ENCODE measurements at places on chromosomes 11 and 22.

DNA sequence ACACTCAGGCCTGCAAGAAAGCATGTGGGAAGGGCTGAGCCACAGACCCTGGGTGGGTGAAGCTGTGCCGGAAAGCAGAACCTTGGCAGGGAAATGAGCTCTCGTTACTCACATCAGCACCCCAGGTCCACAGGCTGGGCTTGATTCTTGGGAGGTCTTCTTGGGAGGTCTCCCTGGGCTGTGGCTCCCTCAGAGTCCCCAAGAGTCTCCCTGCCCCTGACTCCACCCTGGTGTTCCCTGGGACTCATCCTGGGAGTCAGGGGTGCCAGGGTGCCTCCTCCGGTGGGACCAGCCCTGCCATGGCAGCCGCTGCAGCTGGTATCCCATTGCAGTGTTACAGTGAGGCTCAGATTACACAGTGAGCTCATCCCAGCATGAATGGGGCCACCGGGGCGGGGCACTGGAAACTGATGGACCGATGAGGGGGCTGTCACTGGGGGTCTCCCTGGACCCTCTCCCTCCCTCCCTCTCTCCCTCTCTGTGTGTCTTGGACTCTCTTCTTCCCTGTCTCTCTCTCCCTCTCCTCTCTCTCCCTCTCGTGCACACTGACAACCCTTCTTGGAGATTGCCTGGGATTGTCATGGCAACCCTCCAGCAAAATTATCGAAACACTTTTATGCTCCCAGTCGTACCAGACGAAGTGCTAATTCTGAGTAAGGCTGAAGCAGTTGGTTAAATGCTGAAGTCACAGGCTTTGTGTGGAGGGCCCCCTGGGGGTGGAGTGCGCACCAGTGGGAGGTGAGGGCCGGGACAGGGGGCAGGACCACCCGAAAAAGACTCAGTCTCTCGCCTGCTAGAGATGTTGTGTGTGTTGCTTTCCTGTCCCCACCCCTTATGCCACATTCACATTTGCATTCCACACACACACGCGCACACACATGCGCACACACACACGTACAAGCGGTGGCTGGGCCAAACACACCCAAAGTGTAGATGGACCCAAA is 8.6 kb upstream of the C11orf96 start:
- DNase-seq, result no peak

DNA sequence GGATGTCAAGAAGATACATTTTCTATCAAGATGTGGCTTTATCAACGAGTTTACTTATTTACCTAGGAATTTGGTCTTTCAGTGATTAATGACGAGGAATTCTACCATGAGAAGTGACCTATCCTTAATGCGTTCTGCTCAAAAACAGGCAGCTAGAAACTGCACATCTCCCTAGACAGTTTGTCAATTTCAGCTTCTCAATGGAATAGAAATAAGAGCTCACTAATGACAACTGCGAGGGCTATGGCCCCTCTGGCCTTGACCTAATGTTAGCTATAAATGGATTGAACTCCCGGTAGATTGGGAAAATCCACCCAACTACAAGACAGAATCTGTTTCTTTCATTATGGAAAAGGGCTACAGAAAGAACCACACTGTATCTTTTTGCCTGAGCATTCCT is 223.4 kb downstream of the CADM1 start:
- no peak for DNase-seq

GRCh38 chr11:44333271-44334218 is 23.6 kb upstream of the ALX4 start:
- no peak for DNase-seq

DNA sequence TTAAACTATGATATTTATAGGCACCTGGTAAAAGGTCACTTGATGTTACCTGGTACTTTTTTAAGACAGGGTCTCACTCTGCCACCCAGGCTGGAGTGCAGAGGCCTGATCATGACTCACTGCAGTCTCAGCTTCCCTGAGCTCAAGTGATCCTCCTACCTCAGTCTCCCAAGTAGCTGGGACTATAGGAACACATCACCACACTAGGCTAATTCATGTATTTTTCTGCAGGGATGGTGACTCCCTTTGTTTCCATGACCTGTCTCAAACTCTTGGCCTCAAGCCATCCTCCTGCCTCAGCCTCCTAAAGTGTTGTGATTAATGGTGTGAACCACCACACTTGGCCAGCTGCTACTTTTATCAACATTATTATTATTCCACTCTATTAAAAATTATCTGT is 47.6 kb downstream of the OR4C45 start:
- DNase-seq, result no peak

- peak; percentile 88 for DNase-seq
Observed at GRCh38 chr11:76680518-76681425, 10.2 kb upstream of the LRRC32 start.

- no peak for DNase-seq
Observed at GRCh38 chr11:131279654-131280384, 90.6 kb upstream of the NTM start.

GRCh38 chr22:46296257-46297150 is at the start of gene GTSE1:
Gene GTSE1 (plus strand): TSS chr22:46296870. CDS start chr22:46297401, 531 bp downstream.
- peak; percentile 99 for DNase-seq

GRCh38 chr11:103315248-103315647 is 206.0 kb downstream of the DYNC2H1 start:
- DNase-seq, result no peak

DNA sequence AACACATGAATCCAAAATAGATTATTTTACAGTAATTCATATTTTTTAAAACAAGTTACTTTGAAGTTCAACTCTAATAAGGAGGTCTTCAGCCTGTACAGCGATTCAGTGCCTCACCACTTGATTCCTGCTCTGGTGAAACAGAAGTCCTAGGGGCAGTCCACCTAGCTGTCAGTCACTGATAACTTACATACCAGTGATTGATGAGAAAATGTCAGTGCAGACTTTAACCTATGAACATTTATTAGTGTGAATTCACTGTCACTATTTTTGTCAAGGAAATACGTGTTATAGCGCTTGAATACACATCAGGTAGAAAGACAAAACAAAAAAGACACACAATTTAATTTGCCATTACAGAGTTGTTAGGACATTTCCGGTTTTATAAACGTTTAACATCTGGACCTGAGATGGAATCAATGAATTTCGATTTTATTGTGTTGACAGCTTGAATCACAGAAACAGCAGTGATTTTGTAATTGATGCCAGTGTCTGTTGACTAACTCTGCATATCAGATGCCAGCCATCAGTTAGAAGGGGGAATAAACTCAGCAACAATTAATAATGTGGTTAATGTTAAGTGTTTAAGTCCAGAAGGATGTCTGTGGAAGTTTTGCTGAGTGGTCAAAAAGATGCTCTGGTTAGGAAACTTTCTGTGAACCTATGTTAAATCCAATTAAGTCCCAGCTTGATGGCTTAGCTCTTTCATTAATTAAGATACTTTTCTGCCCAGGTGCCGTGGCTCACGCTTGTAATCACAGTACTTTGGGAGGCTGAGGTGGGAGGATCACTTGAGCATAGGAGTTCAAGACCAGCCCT is 34.5 kb downstream of the ELF5 start:
- no peak for DNase-seq

DNA sequence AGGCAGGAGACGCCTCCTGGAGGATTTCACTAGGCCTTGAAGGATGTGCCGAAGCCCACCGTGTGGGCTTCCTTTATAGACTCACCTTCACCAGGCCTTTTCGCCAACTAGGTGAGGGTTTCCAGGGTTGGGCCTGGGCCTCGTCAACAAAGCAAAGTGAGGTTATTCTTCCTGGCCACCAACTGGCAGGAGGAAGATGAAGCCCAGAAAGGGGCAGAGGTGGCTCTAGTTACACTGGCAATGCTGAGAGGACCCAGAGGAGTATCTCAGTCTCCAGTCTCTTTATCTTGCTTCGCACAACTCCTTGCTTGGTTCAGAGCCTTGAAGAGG is 404 bp upstream of the RELT start:
- DNase-seq, result no peak

DNA sequence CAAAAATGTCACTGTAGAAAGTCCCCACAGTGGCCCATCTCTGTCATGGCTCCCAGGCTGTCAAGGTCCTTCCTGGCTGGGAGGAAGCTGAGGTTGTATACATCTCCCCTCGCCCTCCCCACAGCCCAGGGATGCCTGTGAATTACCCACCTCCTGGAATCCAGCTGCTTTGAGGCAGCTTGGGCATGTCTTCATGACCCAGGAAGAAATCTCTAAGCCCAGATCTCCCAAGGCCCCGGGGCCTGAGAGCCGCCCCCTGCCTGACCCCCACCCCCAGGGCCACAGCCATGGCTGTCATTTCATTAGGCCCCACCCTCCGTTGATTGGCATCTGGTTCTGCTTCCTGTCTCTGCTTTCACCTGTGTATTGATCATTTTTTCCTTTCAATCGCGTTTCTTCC is 207.5 kb downstream of the TBC1D22A start:
- DNase-seq, result peak; percentile 27

DNA sequence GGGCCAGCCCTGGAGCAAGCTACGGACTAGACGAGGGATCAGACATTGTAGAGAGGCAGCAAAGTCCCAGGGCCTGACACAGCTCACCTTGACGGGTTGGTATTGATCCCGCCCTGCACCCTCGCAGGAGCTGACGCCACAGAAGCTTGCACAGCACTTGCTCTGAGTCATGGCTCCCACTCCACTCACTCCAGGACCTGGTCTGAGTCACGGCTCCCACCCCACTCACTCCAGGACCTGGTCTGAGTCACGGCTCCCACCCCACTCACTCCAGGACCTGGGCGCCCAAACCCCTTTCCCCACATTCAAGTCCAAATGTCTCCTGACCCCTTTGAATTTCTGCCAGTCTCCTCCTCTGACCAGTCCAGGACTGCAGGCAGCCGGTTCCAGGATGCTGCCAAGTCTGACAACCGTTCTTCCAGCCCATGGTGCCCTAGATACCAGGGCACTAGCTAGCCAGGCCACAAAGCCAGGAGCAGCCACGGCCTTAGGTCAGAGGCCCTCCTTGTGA is 6.0 kb upstream of the PNPLA5 start:
- DNase-seq, result no peak

DNA sequence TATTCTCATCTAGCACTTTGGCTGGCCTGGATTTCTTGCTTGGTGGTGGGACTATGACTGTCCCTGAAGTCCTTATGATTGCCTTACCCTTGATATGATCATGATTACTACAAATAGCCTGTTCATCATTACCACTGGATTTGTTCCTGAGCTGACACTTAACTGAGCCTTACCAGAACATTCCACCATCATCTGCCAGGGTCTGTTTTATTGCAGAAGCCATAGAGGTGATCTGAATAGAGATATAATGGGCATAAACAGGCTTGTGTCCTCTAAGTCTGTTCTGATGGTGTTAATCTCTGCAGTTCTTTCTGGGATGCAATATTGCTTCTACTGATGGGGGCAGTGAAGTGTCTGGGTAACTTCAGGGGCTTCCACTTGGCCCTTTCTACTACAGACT is 12.4 kb upstream of the ALG8 start:
- no peak for DNase-seq

GRCh38 chr22:38843657-38844314 is at the start of gene NPTXR:
Gene NPTXR (minus strand): TSS chr22:38844028.
- peak; percentile 32 for DNase-seq

DNA sequence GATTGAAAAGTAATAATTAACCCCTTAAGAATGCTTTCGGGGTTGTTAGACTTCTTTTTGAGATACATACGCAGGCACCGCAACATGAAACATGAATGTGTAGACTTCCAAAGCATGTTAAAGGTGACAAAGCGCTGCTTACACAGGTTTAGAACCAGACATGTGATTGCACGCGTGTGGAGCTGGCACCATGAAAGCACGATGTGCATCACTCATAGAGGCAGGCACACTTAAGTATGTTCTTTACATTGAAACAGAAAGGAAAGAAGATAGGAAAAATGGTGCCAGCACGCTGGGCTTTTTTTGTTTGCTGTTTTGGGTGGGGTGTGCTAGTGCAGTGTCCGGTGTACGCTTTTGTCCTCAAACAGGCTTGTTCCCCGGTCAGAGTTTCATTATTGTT is 83.6 kb upstream of the PPARA start:
- no peak for DNase-seq

DNA sequence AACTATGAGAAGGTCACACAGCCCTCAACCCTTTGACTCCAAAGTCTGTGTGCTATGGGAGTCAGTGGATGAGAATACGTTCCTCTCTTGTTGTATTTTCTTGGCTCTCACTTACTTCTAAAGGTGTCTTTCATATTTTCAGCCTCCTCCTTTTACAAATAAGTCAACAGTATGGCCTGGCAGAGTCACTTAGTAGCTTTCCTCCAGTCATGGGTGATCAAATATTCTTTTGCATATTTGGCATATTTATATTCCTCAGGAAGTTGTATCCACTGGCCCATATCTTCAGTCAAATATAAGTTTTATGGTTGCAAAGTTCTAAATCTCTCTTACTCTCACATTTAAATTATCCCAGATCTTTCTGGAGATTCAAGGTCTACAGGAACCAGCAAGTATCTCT is 327.5 kb downstream of the ETS1 start:
- no peak for DNase-seq

DNA sequence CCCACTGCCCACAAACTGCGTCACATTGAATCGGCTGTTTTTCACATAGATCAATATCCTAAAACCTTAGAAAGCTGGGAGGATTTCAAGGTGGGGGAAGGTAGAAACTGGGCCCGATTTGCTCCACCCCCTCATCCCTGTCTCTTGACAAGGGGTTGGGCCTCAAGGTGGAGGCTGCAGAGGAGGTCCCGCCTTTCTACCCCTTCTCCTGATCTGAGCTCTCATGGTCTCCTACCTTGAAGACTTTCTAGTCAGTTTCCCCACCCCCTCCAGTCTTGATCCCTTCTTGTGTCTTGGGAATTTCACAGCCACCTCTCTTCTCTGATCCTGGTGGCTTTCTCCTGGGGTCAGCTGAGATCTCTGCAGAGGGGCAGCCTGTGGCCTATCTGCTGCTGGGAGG is 4.5 kb upstream of the STARD10 start:
- peak; percentile 50 for DNase-seq

- no peak for DNase-seq
Observed at GRCh38 chr11:61181489-61181888, 20.3 kb upstream of the VPS37C start.

- DNase-seq, result no peak
Observed at GRCh38 chr11:128900468-128900867, 9.3 kb downstream of the KCNJ5 start.

DNA sequence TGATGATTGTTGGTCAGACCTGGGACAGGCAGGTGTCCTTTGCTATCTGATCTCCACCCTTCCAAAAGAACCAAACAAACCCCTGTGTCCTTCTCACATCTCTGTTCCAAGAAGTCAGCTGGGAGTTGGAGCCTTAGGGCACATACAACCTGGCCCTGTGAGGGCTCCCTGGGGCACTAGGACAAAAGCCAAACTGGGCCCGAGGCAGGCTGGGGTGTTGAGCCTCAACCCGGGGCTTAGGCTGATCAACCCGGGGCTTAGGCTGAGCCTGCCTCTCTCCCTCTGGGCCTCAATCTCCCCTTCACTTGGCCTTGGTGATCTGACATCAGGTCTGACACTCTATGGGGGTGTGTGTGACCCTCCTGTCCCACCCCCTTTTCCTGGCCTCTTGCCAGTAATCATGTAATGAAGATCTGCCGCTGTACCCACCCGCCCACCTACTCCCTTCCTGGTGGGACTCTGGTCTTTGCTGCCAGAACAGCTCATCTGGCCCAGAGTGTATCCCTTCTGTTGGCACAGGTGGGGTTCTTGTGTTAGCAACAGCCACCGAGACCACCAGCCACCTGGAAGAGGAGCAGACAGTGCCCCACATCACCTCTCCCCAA is 22.8 kb upstream of the UVRAG start:
- DNase-seq, result no peak

Measured in ELF-1 (cell line).